ENCODE measurements at places on chromosomes 16 and 17. TPM values are rescaled to one million over a fixed set of nuclear protein-coding genes. Genes with fewer than 3 reads are reported as not detected.
A peak's percentile ranks its signal among the peaks of the same experiment; 100 is the strongest.

DNA sequence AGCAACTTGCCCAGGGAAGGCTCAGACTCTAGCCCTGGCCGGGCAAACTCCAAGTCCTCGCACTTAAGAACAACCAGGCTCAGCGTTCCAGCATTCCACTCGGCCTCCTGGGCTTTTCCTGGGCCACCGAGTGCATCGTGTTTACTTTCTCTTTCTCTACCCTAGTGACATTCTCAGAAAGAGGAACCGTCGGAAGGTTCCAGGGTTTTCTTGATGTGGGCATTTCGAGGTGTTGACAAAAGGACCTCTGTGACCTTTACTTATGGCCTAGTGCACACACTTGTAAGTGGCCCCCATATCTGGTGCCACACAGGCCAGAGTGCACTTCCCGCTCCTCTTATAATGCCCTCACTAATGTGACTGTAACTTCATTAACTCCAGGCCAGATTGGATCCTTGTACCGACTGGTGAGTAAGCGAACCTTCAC lies 3.1 kb upstream of the BANP start:
- no peaks in the 10 kb centered on the region for H3K4me1 ChIP-seq
- no peaks in the 10 kb centered on the region for H3K27me3 ChIP-seq
- H3K27ac ChIP-seq: no peak overlapping the region
- H3K36me3 ChIP-seq: no peaks in the 10 kb centered on the region

DNA sequence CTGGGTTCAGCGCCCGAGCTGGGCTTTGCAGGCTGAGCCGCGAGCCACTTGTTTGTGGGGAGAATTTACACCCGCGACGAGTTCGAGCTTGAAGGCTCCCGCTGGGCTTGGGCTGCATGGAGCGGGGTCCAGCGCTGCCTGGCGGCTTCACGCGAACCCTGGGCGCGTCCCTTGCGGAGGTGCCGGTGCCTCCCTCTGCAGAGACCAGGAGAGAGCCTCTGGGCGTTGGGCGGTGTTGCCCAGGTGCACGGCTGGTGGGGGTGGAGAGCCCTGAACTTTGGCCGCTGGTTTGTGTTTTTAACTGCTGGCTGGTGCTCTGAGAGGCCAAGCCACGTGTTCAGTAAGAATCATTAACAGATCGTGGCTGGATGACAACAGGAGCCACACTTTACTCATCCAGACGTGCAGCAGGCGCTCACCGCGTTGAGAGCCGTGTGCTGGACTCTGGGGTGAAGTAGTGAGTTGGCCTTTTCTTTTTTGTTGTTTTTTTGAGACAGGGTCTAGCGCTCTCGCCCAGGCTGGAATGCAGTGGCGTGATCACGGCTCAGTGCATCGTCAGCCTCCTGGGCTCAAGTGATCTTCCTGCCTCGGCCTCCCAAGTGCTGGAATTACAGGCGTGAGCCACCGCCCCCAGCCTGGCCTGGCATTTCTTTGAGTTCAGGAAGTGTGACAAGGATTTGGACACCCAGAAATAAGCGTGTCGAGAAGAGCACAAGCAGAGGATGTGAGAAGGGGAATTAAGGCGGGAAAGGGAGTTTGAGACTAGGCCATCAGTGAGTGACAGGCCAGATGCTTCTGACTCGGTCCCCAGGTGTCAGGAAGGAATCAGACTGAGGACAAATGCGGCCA lies 827 bp downstream of the CDK10 start:
- H3K4me3 ChIP-seq: peak overlapping the region; percentile 63
- peaks cover 4% of the 10 kb centered on the region for H3K4me1 ChIP-seq
- H3K27me3 ChIP-seq: no peaks in the 10 kb centered on the region
- peaks cover 14% of the 10 kb centered on the region for H3K36me3 ChIP-seq

GRCh38 chr17:70896843-70897242 lies 727.5 kb downstream of the KCNJ2 start:
- H3K4me3 ChIP-seq: no peak overlapping the region
- no peaks in the 10 kb centered on the region for H3K36me3 ChIP-seq
- DNase-seq: no peak
- H3K27me3 ChIP-seq: no peaks in the 10 kb centered on the region

DNA sequence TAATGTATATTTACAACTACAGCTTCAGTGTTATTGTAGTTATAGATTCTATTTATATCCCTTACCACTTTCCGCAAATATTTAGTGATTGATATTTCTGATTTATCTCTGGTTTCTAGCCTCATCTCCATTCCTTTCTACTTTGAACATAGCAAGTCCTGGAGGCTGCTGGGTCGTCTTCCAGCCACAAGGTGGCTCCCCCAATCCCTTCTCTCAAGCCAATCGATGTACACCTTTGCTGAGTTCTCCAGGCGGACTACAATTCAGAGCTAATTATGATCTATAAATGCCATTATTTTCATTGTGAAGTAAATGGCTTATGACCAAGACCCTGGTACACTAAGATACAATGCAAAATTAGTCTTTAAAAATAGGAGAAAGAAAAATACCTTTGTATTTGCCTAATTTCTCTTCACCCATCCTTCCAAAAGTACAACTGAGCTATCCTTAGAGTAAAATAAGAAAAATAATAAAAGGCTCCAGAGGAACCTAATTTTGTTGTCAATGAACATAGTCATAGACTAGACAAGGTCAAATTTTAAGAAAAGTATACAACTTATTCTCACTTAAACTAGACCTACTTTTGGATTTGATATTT lies 122.1 kb downstream of the SKAP1 start:
- H3K36me3 ChIP-seq: no peaks in the 10 kb centered on the region
- peaks cover 10% of the 10 kb centered on the region for H3K27me3 ChIP-seq
- H3K27ac ChIP-seq: no peak overlapping the region
- DNase-seq: no peak

GRCh38 chr16:69055008-69055407 lies 50.4 kb upstream of the HAS3 start:
- DNase-seq: no peak
- H3K4me3 ChIP-seq: no peak overlapping the region
- no peak overlapping the region for H3K27ac ChIP-seq
- H3K4me1 ChIP-seq: no peaks in the 10 kb centered on the region
- H3K36me3 ChIP-seq: no peaks in the 10 kb centered on the region

DNA sequence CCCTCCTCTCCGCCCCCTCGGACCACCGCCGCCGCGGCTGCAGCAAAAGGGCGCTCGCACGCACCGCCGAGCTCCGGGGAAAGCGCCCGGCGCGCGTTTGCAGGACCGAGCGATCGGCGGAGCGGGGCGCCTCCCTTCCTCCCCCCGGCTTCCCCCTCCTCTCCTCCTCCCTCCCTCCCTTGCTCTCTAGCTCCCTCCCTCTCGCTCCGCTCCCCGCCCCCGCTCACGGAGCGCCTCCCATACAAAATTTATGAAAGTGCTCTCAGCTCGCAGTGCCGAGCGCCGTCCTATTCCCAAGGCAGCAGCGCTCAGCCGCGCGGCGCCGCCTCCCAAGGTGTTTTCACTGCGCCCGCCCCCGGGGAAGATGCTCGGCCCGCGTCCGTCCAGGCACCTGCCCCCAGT lies at the start of gene RTN4RL1:
Gene RTN4RL1 (minus strand): TSS at position 115 of the 402 bp plus-strand sequence. CDS start 469 bp downstream, outside the sequence.
- no peak within 1 kb of the TSS for H3K27ac ChIP-seq
- H3K4me3 ChIP-seq: peak within 1 kb of the TSS; percentile 64
- no peak for DNase-seq

DNA sequence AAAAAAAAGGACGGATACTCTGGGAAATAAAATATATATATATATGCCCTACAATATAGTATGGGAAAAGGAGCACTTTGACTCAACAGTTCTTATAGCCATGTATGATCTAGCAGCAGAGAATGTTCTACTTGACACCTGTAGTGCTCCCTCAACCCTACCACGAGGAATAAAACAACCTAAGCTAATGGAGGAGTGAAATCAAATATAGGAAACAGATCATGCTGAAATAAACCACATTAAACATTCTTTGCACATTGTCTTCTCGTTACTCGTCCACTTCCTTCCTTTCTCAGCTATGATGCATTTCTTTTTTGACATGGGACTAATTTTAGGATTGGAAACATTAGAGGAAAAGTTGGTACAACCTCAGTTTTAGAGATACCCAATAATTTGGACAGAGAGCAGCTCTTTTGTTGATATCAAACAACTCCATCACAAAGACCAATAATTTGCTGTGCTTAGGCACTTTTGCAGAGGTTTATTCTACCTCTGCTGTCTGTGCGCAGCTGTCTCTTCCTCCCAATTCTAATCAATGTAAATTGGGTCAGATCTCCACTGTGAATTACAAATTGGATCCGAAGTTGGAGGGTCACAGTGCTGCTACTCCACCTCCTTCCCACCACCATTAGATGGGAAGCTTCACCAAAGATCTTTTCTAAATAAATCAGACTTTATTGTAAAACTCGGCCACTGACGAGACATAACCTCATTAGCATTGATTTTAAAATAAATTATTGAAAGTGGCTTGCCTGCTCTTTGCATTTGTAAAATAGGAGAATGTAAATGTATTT lies 65.8 kb downstream of the SNX11 start:
- H3K27ac ChIP-seq: no peak overlapping the region
- H3K27me3 ChIP-seq: no peaks in the 10 kb centered on the region
- no peak for DNase-seq

GRCh38 chr16:24504472-24505345 lies 34.7 kb upstream of the RBBP6 start:
- no peak overlapping the region for H3K4me3 ChIP-seq
- no peaks in the 10 kb centered on the region for H3K36me3 ChIP-seq
- DNase-seq: no peak

DNA sequence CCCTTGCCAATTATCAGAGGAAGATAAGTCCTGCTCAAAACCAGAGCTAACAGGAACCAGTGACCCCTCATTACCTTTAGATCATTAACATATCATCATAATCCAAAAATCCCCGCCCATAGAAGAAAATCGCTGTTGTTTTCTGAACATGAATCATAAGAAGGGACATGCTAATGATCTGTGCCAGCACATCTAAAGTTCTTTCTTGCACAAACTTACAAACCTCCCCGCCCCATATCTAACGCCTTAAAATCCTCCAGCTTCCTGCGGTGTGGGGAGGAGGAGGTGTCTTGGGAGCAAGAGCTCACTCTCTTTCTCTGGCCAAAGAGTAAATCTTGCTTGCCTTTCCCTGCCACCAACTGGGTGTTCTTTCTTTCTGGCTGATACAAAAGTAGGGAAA lies 78.3 kb downstream of the IRX3 start:
- H3K27me3 ChIP-seq: no peaks in the 10 kb centered on the region
- no peaks in the 10 kb centered on the region for H3K36me3 ChIP-seq
- no peak for DNase-seq
- no peak overlapping the region for H3K27ac ChIP-seq
- no peak overlapping the region for H3K4me3 ChIP-seq
- H3K4me1 ChIP-seq: no peaks in the 10 kb centered on the region

REXO5 gene
- total RNA-seq: 2.1 TPM

PABPN1L gene
- not detected for total RNA-seq

DUSP3 gene
- total RNA-seq: 70.5 TPM

ALOX12B gene
- total RNA-seq: not detected

TNFSF12 gene
- 88.6 TPM for total RNA-seq
